ENCODE measurements at places on chromosomes 7 and 10.

GRCh38 chr10:59077855-59078254 is 98.6 kb upstream of the PHYHIPL start:
- no peak for DNase-seq

DNA sequence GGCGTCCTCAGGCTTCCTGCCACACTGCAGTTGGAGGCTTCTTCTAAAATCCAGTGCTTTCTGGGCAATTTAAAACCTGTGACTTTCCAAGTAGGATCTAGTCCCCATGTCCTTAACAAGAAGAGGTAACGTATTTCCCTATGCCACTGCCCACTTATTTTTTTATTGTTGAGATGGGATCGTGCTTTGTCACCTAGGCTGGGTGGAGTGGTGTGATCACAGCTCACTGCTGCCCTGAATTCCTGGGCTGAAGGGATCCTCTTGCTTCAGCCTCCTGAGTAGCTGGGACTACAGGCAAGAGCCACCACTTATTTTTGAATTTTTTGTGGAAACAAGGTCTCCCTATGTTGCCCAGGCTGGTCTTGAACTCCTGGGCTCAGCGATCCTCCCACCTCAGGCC is 63.4 kb downstream of the DAGLB start:
- no peak for DNase-seq

DNA sequence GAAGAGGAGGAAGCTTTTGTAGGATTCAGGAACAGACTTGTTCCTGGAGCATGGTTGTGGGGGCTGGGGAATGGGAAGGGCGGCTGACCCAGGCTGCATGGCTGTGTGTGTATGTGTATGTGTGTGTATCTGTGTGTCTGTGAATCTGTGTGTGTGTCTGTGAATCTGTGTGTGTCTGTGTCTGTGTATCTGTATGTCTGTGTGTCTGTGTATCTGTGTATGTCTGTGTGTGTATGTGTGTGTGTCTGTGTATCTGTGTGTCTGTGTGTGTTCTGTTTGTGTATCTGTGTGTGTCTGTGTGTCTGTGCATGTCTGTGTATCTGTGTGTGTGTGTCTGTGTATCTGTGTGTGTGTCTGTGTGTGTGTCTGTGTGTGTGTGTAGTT is 6.6 kb upstream of the STX1A start:
- DNase-seq, result no peak

DNA sequence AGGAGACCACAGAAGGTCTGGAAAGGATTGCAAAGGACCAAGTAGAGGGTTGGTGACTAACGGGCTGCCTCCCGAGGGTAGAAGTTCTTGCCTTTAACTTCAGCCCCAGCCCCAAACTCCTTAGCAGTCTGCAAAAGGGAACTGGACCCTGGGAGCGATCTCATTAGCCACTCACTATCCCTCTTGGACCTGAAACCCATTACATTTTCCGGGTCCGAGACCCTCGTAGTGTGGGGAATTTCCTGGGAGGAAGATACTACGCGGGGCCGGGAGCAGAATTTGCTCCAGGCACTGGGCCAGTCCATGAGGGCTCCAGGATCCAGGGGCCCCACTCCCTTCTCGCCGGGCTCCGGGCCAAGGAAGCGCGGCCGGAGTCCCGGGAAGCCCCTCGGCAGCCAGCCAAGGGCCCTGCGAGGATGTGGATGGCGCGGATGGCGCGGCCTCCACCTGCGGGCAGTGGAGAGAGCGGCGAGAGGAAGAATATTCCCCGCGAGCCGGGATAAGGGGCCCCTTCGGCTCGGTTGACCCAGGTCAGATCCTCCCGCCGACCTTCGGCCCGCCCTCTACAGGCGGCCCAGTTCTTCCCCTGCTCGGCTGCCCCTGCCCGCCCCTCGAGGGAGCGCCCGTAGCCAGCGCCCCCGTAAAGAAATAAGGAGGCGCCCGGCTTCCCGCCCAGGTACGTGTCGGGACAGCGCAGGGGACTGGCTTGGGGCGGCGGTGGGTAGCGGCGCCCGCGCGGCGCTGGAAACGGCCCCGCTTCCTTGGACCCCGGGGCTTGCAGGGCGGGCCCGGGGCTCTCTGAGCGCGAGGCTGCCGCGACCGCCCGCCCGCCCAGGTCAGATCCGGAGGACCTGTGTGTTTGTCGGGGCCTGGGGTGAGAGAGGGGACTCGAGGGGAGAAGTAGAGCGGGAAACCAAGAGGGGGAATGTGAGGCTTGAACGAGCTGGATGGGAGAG is at the start of gene MYO3A:
TSS of gene MYO3A (plus strand) at position 577 of the 956 bp plus-strand sequence. CDS start 17,882 bp downstream, outside the sequence.
- DNase-seq, result no peak

DNA sequence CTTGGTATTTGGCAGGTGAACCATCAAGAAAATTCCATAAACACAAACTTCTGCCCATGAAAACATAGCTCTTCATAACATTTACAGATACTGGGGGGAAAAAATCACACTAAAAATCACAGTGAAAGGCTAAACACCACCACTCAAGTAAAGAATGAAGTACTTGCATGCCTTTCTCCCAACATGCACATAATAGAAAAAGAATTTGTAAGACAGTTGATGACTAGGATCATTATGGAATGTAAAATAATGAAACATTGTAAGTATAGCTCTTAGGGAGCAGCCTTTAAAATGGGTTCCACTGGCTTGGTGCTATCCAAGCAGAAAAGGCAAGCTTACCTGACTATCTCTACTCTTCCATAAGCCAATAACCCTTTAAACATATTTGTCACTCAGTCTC is 299.9 kb upstream of the LRRN3 start:
- DNase-seq, result no peak

DNA sequence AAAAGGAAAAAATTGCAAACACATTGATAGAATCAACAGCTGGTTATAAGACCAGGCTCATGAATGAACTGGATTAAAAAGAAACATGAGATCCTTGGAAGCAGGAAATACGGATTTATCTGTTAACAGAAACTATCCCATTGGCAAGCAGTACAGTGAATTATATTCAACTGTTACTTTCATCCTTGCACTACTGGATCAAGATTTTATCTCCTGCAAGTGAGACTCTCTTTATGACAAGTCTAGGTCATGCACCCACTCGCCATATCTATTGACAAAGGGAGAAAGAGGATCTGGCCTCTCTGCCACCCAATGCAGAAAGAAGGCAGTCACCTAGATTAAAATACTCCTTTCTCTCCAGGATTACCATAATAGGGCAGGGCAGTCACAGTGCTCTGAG is 41.4 kb downstream of the CSTF2T start:
- DNase-seq, result no peak

DNA sequence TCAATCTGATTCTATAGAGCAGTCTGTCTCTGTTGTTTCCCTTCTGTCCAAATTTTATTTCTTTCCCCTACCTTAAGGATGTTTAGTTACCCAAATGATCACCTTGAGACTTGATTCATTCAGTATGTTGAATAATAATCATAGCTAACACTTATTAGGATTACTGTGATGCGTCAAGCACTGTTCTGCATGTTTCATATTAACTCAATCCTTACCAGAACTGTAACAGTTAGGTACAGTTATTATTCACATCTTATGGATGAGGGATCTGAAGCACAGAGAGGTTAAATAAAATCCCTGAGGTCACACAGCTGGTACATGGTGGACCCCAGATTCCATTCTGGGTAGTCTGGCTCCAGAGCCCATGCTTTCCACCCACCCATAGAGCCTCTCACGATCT is 97.9 kb upstream of the SAMD8 start:
- DNase-seq, result no peak

- no peak for DNase-seq
Observed at GRCh38 chr7:48031111-48031510, 2.2 kb upstream of the SUN3 start.

DNA sequence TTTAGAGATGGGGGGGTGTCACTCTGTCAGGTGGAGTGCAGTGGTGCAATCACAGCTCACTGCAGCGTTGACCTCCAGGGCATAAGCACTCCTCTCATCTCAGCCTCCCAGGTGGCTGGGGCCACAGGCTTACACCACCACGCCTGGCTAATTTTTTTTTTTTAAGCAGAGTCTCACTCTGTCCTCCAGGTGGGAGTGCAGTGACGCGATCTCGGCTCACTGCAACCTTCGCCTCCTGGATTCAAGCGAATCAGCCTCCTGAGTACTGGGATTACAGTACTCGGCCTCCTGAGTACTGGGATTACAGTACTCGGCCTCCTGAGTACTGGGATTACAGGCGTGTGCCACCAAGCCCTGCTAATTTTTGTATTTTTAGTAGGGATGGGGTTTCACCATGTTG is 23.6 kb upstream of the PPIA start:
- no peak for DNase-seq

DNA sequence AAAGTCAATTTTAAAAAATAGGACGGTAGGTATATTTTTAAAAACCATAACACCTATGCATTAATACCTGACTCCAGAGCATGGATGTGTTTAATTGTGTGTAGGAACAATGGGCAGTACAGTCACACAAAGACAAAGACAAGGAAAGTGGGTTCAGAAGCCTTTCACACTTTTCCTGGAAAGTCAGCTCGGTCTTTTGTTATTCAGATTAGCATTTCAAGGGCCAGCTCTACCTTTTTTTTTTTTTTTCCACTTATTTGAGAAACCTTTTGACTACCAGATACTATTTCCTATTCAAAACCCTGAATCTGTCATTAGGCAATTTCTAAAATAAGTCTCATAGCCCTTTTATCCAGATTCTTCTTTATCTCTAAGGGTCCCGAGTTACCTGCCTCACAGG is 401.9 kb downstream of the PARD3 start:
- no peak for DNase-seq

DNA sequence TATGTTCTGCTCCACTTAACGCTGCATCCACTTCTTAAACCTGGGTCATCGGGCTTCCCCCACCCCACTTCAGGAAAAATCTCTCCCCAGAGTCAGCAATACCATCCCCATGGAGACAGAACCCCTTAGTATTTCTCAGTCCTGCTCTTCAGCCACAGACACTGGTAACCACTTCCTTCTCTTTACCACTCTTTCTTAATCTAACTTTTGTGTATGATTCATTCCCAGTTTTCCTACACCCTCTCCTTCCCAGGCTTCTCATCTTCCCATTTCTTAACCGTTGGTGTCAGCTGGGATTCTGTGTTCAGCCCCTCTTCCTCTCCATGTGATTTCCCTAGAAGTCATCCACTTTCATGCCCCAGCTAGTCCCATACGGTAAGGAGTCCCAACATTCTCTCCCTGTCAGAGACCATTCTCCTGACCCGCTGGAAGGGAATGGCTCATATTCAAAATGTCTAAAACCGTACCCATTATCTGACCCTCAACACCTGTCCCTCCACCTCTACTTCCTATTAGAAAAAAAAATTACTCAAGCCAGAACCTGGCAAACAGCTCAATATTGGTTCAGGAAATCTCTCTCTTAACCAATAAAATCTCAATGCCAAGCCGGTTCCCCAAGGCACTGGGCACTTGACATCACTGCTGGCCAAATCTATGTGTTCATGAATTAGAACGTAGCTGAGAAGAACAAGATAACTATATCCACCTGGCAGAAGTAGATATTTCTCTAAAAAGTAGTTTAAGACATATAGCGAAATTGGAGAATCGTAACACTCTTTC is 89.4 kb downstream of the DGKI start:
- DNase-seq, result no peak

GRCh38 chr7:121505021-121505420 is 108.9 kb upstream of the FAM3C start:
- DNase-seq, result no peak

DNA sequence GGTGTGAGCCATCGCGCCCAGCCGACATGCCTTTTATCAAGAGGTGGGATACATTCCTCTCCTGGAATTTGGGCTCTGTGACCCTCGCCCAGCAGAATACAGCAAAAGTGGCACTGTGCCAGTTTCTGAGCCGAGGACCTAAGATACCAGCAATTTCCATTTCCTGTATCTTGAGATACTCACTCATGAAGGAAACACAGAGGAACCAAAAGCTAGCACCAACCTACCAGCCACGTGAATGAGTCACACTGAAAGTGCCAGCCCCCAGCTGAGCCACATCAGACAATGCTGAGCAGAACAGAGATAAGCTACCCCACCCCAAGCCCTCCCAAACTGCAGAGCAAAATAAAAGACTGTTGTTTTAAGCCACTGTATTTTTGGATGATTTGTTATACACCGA is 56.3 kb downstream of the CACUL1 start:
- DNase-seq, result no peak

DNA sequence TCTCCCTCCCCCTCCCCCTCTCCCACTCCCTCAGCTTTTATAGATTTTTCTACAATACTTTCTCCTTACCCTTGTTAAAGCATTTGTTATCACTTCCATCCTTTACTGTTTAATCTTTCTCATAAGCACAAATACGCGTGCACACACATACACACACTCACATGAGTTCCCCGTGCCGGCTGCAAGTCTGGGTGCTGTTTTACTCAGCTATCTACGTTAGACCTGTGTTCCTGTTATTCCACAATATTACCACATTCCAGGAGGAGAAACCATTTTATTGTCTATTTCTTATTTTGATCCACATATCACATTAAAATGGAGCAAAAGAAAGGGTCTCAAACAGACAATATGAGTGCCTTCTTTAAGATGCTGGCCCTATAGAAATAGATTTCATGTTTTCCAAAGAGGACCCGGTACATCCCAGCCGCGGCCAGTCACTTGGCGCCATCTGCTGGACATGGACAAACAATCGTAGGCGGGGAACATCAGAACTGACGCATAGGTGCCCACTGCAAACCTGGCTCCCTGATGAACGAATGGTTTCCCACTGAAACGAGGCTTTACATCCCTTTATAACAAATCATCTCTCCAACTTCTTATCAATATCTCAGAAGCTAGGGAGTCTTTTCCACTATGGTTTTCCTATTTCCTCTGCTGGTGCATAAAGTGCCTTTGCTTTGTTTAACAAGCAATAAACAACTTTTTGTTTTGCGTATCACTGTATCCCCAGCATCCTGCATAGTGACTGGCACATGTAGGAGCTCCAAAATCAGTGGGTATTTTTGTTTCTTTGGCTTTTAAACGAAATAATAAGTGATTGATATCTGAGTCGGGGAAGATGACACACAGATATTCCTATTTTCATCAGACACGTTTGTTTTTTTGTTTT is 25.2 kb upstream of the OPTN start:
- no peak for DNase-seq

- no peak for DNase-seq
Observed at GRCh38 chr7:45973725-45974532, 52.9 kb upstream of the IGFBP3 start.

Data from NCI-H187 treated with DMSO at 0.1 percent for 48 hours (cell line).